Inflammatory macrophage treated with lipopolysaccharide for 1 hour (primary cell): ENCODE measurements at places on chromosomes 13 and 19.

DNA sequence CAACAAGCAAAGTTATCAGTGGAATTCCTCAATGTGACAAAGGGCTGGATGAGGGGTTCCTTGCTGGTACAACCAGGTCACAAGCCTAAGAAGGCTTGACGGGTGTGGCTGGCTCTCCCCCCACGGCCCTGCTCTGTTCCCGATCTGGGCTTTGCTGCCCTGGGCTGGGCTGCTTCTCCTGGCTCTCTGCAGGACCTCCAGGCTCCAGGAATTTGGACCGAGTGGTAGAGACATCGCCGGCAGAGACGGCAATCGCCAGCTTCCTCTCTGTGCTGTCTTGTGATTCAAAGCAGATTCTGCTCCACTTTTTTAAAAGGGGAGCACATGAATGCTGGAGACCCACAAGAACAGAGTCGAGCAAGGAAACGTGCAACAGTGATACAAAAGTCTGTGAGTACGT lies at the start of gene SERPINE3:
Gene SERPINE3, plus strand, starts transcription at position 338 of the 400 bp plus-strand sequence. CDS start 1,401 bp downstream, outside the sequence.
- no peak for DNase-seq

DNA sequence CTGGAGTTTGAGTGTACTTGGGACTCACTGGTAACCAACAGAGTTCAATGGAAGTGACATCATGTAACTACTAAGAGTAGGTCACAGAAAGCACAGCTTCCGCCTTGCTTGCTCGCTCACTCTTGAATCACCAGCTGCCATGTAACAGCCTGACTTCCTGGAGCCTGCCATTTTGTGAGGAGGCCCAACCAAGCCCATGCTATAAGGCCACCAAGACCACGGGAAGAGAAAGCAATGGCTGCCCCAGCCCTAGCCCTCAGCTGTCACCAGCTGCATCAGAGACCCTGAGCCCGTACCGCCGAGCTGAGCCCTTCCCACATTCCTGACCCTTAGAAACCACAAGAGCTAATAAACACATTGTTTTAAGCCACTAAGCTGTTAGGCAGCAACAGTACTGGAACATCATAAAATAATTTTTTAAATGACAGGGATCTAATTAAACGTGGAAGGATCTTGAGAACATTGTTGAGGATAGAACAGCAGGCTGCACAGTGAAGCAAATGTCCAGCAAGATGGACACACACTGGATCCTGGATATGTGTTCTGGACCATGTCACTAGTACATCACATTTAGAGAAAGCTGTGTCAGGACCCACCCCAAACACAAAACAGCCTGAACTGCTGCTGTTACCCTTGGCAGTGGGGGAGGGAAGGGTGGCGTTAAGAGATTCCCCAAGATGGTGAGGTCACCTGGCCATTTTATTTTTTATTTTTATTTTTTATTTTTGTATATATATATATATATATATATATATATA lies 21.7 kb upstream of the LDLR start:
- DNase-seq = no peak

- DNase-seq = no peak
These were observed 84.9 kb downstream of the DPF1 start for GRCh38 chr19:38139122-38139521.

GRCh38 chr13:53143757-53144339 lies 115.2 kb downstream of the OLFM4 start:
- no peak for DNase-seq

- no peak for DNase-seq
These were observed 14.4 kb upstream of the FBN3 start for GRCh38 chr19:8163759-8164158.

- DNase-seq = no peak
These were observed 34.3 kb downstream of the NAA16 start for GRCh38 chr13:41345165-41345913.

DNA sequence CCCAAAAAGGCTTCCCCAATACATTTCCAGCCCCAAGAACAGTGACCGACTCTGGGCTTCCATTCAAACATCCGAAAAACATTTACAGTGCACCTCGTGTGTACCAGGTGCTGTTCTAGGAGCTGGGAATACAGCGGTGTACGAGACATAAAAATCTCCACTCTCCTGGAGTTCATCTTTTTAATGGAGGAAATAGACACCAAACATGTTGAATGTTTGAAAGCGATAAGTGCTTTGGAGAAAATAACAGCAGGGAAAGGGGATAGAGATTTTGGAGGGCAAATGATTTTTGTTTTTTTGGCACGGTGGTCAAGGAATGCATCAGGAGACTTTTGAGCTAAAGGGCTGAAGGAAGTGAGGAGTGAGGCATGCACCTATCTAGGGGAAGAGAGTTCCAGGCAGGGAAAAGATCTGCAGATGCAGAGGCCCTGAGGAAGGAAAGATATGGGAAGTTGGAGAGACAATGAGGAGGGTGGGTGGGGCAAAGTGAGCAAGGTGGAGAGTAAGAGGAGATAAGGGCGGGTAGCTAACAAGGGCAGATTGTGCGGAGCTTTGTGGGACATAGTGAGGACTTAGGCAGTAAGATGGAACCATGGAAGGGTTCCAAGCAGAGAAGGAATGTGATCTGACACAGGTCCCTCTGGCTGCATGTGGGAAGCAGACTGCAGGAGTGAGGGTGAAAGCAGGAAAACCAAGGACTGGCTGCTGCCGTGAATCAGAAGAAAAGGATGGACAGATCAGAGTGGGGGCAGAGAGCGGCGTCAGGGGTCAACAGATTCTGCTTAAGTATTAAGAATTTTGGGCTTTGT lies 703 bp upstream of the FBL start:
- no peak for DNase-seq

DNA sequence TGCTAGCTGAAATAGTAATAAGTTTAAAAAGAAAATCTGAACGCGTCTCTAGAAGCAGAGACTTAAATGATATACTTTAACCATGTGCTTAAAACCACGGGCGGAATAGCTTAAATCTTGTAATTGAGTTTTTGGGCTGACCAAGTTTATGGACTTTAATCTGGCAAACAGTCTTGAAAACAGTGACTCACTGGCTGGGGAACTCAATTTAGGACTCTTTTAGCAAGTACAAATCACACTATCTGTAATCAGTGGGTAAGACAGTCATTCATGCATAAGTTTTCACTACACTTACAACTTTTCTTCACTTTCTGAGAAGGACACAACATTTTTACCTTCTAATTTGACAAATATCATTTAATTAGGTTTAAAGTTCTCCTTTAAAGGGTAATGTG lies 26.8 kb downstream of the ZNF627 start:
- DNase-seq = no peak

DNA sequence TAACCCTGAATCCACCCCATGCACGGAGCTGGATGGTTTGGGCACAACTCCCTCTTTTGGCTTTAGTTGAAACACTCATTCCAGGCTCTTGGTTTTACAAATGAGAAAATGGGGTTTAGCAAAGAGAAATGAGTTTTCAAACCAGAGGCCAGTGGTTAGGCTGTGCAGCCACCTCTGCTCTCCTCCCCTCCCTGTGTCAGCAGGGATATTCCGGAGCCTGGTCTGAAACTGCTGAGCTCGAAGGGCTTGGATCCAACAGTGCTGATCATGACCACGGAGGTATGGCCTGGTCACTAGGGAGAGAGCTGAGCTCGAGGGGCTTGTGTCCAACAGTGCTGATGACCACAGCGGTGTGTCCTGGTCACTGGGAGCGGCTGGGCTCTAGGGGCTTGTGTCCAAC lies 41.5 kb downstream of the ZNF787 start:
- no peak for DNase-seq

GRCh38 chr13:31818236-31818635 lies 78.9 kb downstream of the RXFP2 start:
- no peak for DNase-seq

GRCh38 chr13:30652746-30653386 lies 35.1 kb downstream of the USPL1 start:
- no peak for DNase-seq

GRCh38 chr13:111112196-111112595 lies 2.9 kb upstream of the ARHGEF7 start:
- DNase-seq = no peak
